ENCODE measurements at places on chromosomes 12 and 14.

GRCh38 chr12:42475106-42475505 lies 114.4 kb downstream of the PRICKLE1 start:
- DNase-seq = no peak

- no peak for DNase-seq
Measured at GRCh38 chr12:92110083-92110640, 35.5 kb downstream of the BTG1 start.

- no peak for DNase-seq
Measured at GRCh38 chr12:57993030-57993429, 51.7 kb downstream of the ATP23 start.

DNA sequence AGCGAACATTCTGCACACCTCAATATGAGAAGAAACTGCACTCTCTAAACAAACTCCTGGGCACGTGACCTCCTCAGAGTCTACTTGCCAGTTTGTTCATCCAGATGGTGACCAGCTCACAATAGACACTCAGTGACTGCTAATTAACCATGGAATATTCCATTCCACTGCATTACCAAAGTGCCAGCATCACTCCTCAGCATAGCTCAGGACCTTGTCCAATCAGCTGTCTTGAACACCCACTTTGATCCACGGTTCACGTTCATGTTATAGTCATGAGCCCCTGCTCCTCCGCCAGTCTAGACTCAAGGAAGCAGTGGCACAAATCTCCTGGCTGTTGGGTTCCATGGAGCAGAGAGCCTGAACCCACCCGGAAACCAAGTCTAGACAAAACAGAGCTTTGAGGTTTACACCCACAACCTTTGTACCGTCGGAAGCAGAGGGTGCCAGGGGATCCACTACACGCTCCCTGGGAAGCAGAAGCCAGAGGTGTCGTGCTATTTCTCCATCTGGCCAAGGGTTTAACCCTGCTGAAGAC lies 285.3 kb downstream of the ZFP36L1 start:
- DNase-seq = no peak

- DNase-seq = no peak
Measured at GRCh38 chr14:104098272-104099095, 13.0 kb downstream of the ASPG start.

DNA sequence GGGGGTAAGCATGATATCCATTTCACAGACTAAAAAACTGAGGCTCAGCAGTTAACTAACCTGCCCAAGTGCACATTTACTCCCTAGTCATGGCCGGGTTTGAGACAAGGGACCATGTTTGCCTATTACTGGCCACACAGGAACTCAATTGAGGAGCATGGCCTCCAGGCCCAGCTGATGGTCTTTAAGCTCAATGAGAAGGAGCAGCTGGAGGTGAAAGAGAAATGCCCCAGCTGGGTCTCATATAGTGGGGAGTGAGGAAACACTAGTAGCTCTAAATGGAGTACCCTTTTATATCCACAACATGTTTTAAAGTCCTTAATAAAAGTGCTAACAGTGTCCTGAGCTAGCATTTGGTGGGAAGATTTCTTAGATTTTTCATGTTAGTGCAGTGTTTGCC lies 1.6 kb downstream of the TDP1 start:
- no peak for DNase-seq

- no peak for DNase-seq
Measured at GRCh38 chr14:32012571-32012970, 64.5 kb upstream of the ARHGAP5 start.

- peak; percentile 45 for DNase-seq
Measured at GRCh38 chr12:110641521-110641920, 27.6 kb downstream of the TCTN1 start.

DNA sequence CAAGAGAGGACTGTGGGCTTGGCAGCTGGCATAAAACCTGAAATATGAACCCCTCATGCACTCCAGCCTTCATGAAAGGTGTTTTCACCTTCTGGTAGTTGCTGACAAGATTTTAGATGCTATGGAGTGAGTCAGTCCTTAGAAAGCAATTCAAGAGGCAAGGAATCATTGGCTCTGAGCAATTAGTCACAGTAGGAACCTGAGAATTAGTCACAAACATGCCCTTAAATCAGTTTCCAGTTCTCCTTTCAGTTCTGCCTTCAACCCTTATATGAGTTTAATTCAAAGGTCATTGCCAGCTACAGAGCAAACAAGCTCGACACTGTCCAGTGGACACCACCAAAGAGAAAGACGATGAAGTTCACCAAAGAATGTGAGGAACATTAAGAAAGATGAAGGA lies 472.3 kb downstream of the GLT1D1 start:
- no peak for DNase-seq

DNA sequence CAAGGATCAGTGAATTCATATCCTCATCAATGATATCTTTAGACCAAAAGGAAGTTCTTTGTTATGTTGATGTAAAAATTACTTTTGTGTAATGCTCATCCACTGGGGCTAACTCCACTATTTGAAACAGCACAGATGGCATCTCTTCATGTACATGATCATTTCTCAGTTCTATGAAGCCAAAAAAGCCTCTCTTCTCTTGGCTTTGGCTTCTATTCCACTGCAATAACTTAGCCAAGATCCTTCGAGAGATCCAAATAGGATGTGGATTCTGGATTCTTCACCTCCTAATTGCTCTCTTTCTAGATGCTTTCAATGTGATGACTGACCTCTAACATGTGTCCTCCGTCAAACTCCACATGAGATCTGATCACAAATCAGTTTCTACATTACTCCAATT lies 851.2 kb downstream of the GALC start:
- DNase-seq = no peak

DNA sequence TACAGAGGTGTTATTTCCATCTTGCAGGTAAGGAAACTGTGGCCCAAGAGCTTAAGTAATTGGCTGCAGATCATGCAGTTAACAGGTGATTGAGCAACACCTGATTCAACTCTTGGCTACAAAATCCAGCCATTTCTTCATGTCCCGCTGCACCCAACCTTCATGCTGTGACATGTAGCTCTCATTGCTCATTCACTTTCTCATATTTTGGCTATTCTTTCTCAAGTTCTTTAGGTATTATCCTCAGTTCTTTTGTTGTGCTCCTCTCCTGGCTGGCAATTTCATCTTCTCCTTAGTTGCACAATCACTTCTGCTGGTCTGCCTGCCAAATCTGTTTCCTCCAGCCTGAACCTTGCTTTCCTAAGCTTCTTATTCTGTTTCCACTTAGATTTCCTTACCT lies 300.8 kb downstream of the SSPN start:
- peak; percentile 46 for DNase-seq

DNA sequence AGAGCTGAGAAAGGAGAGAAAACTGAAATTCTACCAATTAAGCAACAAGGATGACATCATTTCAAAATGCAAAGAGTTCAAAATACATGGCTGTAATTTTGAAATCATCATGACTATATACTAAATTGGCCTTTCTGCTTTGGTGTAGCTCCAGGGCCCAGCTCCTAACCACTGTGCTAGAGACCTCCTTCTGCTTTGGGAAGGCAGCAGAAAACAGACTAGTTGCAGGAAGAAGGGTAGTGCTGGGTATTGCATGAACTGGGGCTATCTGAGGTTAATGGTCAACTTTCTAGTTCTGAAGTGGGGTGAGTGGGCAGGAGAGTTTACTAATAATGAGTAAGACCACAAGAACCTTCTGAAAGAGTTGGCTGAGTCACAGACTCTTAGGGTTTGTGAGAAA lies 66.2 kb downstream of the PTGER2 start:
- peak; percentile 12 for DNase-seq

DNA sequence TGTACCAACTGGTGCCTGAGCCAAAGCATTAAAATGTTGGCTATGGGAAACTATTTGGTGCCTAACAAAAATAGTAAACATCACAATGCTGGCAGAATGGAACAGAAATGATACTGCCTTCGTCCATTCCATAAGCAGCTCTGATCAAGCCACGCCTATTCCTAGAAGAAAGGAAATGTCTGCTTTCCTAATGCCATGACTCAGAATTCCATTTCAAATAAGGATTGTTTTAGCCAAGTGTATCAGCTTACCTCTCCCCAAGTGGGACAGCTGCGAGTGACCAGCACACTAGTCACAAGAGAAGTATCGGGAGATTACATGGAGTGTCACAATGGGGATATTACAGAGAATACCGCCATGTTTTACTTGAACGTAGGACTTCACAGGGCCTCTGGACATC lies 38.7 kb downstream of the GLT8D2 start:
- peak; percentile 93 for DNase-seq

DNA sequence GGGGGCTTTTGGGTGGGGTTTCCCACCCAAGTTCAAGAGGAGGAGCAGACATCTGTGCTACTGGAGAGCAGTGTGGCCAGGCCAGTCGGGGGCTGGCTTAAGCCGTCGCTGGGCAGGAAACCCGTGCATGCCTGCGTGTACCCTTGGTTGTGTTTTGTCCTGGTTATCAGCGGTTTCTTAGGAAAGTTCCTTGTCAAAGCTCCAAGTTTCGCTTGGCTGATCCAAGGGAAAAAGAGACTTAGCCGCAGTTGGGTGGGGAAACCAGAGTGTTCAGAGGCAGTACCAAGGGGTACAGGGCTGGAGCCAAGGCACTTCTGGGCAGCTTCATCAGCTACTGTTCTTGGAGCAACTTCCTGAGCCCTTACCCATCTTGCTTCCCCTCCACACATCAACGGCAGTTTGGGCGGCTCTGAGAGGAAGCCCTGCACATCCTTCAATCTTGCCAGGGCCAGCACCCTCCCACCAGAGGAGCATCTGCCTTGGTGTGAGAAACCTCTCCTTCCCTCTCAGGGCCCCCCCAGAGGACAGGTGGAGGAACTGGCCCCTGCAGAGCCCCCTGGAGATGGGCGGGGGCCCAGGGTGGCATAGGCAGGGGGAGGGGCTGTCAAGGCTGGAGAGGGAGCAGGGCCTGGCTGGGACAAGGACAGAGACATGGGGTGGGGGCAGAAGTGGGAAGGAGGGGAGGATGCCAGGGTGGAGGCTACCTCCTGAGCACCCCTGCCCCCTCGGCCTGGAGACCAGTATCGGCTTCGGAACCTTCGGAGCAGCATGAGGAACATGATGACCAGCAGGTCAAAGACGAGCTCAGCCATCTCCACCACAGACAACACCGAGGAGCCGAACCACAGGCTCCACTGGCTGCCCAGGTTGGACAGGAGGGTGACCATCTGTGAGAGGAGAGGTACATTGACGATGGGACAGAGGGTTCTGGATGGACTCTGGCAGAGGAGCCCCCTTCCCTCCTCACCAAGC lies 5.8 kb upstream of the TNFRSF1A start:
- peak; percentile 97 for DNase-seq

GRCh38 chr14:58772794-58773620 lies 135.2 kb downstream of the DACT1 start:
- DNase-seq = no peak

- peak; percentile 66 for DNase-seq
Measured at GRCh38 chr12:82672811-82673495, 13.8 kb upstream of the TMTC2 start.

- no peak for DNase-seq
Measured at GRCh38 chr12:51667269-51667668, 76.2 kb downstream of the SCN8A start.

DNA sequence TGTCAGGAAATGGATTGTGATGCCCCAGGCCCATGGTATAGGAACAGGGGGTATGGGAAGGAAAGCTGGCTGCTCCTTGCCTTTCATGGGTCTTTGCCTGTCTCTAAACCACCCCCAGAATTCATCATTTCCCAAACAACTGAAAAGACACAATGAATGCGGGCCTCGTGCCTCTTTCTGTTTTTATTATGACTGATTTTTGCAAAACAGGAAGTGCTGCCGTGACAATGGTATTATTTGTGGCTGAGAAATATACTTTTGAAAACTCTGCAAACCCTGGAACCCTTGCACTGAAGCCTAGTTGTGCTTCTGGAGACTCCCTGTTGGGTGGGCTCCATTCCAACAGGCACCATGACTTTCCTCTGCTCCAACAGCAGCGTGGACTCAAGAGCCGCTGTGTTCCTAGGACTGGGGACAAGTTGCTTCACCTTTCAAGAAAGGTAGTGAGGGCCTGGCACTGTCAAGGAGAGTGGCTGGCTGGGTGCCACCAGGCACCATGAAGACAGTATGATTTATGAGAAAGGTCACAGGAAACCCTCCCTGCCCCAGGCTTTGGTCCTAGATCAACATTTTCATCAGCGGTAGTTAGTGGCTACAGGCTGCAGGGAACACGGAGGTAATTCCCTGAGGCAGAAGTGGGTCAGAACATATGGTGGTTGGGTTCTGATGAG lies 4.8 kb upstream of the DGLUCY start:
- DNase-seq = peak; percentile 79

GRCh38 chr14:37810094-37810801 lies 214.8 kb downstream of the TTC6 start:
- no peak for DNase-seq

GRCh38 chr12:69464428-69464827 lies 5.8 kb upstream of the FRS2 start:
- DNase-seq = no peak

DNA sequence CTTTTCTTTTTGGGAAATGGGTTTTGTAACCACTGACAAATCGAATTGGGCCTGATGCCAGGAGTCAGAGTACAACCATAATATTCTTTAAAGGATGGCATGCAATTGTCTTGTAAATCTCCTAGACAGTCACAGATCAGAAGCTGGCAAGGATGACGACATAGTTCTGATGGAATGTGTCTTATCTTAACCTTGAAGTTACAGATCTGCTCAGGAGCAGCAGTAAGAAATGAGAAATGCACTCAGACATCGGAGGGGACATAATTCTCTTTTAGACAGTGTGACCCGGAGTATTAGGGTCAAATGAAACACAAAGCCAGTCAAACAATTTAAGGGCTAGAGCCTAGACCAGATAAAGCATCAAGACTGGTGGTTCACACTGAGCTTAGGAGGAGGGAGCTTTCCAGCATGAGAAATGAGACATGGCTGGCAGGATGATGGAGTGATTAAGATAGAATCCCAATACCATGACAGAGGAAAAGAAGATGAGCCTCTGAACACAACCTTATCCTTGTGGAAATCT lies 17.5 kb downstream of the CBX5 start:
- DNase-seq = peak; percentile 58

DNA sequence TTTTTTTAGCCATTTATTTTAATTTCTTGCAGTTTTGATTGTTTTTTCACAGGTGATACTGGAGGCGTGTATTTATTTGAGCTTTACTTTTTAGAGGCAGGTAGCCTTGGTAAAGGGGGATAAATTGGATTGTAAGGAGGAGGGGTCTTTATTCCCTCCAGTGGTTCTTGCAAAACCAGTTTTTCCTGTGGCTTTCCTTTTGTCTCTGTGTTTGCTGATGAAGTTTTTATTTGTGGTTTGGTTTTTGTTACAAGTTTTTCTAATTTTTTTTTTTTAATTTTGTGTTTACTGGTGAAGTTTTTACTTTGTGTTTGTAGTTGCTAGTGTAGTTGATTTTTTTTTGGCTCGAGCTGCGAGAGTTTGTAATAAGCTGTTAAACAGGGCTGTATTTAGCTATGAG lies 278.5 kb downstream of the PRKD1 start:
- DNase-seq = no peak

GRCh38 chr12:122560138-122560537 lies 33.1 kb downstream of the KNTC1 start:
- DNase-seq = no peak

GRCh38 chr12:51923506-51924365 lies 16.4 kb downstream of the ACVRL1 start:
- DNase-seq = peak; percentile 48

GRCh38 chr14:38583471-38583870 lies 327.6 kb upstream of the CLEC14A start:
- DNase-seq = no peak

- no peak for DNase-seq
Measured at GRCh38 chr14:64212666-64213065, 81.5 kb downstream of the ESR2 start.
